ENCODE measurements at places on chromosomes 5 and 9. TPM values are rescaled to one million over a fixed set of nuclear protein-coding genes. Genes with fewer than 3 reads are reported as not detected.

FGF1 gene
- total RNA-seq = 7.7 TPM

SPAG8 gene
- 0.72 TPM for total RNA-seq

TRPM6 gene
- total RNA-seq = under 0.01 TPM

IL4 gene
- not detected for total RNA-seq

RACK1 gene
- 5,432 TPM for total RNA-seq

PWWP2A gene
- total RNA-seq = 12.5 TPM

NOL6 gene
- total RNA-seq = 42.8 TPM

KIAA0825 gene
- total RNA-seq = 3.9 TPM

GPX3 gene
- total RNA-seq = 0.28 TPM

ZNF608 gene
- total RNA-seq = 15.1 TPM

TPM2 gene
- total RNA-seq = 1,994 TPM

SNCAIP gene
- 22.5 TPM for total RNA-seq

RALGPS1 gene
- 0.90 TPM for total RNA-seq

ELOVL7 gene
- 0.18 TPM for total RNA-seq

SMAD5 gene
- 101 TPM for total RNA-seq

CARTPT gene
- total RNA-seq = not detected

NUTM2F gene
- not detected for total RNA-seq

C5orf52 gene
- not detected for total RNA-seq

DDX4 gene
- not detected for total RNA-seq

LCN1 gene
- total RNA-seq = not detected

STPG3 gene
- not detected for total RNA-seq

GRXCR2 gene
- not detected for total RNA-seq

TCERG1 gene
- total RNA-seq = 21.9 TPM

SPACA9 gene
- total RNA-seq = 1.1 TPM

BAAT gene
- not detected for total RNA-seq

EPB41L4A gene
- under 0.01 TPM for total RNA-seq

WWC1 gene
- total RNA-seq = 10.3 TPM

SERINC5 gene
- 7.2 TPM for total RNA-seq

GARIN3 gene
- total RNA-seq = not detected

Data from IMR-90 (cell line).